ENCODE measurements at places on chromosomes 3 and 15.

DNA sequence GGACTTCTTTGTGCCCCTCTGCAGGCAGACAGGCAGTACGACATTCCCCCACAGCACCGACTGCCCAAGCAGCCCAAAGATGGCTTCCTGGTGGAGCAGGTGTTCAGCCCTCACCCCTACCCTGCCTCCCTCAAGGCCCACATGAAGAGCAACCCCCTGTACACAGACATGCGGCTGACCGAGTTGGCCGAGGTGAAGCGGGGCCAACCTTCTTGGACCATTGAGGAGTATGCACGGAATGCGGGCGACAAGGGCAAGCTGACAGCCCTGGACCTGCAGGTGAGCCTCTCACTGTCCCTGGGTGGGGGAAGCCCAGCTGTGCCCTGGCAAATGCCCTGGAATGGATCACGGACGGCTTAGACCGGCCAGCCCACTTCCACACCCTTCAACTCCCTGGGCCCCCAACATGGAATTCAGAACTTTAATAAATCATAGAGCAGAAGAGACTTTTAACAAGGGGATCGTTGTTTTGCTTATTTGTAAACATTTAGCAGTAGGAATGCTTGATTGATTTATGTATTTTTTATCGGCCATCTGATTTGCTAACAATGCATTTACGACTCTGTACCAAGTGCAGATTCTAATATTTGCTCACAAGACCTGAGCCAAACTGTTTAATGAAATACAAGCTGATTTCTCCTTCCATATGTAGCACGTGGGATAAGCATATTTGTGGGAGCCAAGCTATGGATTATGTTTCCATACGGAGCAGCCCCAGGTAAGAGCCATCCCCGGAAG lies 31.1 kb downstream of the MINAR1 start:
- DNase-seq = no peak

GRCh38 chr15:64634027-64634426 lies 141.4 kb downstream of the RBPMS2 start:
- DNase-seq = no peak

DNA sequence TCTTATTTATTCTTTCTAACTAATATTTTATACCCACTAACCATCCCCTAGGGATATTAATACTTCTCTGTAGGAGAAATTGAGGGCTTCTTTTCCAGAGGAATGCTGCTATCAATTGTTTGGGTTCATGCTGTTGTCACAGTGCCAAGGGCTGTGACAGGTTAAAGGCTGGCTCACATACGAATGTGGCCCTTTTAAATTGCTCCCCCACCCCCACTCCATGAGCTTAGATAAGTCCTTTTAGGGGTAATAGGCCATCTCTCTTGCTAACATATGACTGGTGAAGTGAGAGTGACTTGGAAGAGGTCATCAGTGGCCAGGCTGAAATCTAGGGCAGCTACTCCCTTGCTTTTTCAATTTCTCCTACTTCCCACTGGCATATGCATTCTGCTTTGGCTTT lies 121.9 kb upstream of the DPH6 start:
- no peak for DNase-seq

DNA sequence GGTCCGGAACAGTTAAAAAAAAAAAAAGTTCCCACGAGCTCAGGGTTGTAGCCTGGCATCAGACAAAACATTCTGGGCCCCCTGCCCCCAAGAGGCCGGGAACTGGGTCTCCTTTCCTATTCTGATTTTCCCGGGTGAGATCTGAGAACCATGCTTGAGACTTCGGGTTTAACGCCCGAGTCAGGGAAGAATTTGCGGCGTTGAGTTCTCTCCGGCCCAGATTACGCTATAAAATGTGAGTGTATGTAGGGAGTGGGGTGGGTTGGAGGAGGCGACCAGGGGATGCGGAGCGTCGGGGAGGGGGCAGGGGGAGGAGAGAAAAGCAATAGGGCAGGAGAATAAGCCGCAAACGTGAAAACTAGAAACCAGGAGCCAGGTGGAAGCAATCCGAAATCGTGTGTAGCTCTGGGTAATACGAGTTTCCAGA lies 2.7 kb downstream of the ZIC1 start:
- no peak for DNase-seq

DNA sequence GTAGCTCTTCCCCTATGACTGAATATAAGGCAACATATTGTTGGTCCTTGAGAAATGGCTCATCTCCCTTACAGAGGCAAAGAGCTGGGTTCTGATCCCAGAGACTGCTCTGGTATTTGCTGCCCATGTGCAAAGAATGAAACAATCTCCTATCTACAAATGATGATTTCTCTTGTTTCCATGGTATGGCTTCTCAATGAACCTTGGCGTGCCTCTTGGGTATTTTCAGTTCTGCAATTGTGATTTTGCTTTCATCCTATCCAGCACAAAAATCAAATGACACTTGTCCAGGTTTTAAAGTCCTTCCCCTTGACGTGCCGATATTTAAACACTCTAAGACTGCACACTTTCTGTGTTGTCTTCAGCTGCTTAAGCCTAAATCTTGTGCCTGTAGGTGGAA lies 109.8 kb upstream of the NR2F2 start:
- DNase-seq = no peak
